Occipital lobe (tissue), 3 donors: ENCODE measurements at places on chromosomes 7 and 10.

- no peak for DNase-seq
These were observed 2.2 kb upstream of the INSIG1 start for GRCh38 chr7:155295511-155295910.

- DNase-seq: no peak
These were observed 111.3 kb downstream of the CABCOCO1 start for GRCh38 chr10:61774031-61774430.

DNA sequence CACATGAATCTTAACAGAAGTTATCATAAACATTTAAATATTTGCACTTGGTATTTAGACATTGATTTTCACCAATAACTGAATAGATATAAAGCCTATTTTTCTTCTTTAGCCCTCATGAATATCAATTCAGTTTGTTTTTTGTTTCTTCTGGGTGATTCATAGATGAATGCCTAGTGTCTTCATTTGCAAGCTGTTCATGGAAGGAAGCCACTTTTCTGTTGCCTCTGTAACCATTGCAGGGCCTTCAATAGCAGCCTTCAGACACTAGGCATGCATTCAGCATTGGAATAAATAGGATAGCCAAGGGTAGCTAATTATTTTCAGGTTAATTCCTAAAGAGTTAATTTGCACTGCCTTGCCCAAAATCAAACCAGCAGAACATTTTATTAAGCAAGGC, 375.3 kb downstream of the DPP6 start:
- peak; percentile 25 for DNase-seq

DNA sequence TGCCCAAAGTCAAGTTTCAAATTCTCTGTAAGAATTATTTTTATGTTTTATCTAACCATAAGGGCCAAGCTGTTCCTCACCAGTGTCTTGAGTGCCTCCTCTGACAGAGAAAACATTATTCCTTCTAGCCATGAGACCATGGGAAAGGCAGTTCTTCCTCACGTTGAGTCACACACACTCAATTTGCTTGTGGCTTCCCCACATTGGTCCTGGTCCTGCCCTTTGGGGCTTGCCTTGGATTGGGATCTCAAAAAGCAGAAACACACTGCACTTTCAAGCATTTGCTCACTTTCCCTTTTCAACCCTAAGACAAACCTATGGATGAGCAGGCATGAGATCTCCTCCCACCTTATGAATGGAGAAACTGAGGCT, 248.3 kb upstream of the IGFBP3 start:
- DNase-seq: no peak

DNA sequence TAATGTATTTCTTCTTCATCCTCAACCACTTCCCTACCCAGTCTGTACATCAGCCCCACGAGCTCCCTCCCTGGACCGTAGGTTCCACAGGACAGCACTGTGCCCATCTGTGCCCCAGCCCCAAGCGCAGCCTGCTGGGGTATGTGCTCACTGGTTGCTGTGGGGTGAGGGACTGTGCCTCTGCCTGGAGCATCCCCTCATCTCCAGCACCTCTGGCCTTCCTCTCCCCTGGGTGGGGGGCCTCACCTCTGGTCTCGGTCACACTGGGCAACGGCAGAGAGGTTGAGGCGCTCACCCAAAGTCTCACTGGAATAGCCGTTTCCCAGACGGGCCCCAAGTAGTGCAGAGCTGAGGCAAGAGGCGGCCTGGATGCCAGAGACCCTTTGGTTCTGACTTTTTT, 1.5 kb upstream of the PRKAR1B start:
- DNase-seq: no peak

- DNase-seq: no peak
These were observed 73.8 kb upstream of the BMPER start for GRCh38 chr7:33831389-33832141.

GRCh38 chr7:97012365-97013133, 7.2 kb downstream of the DLX6 start:
- DNase-seq: no peak

DNA sequence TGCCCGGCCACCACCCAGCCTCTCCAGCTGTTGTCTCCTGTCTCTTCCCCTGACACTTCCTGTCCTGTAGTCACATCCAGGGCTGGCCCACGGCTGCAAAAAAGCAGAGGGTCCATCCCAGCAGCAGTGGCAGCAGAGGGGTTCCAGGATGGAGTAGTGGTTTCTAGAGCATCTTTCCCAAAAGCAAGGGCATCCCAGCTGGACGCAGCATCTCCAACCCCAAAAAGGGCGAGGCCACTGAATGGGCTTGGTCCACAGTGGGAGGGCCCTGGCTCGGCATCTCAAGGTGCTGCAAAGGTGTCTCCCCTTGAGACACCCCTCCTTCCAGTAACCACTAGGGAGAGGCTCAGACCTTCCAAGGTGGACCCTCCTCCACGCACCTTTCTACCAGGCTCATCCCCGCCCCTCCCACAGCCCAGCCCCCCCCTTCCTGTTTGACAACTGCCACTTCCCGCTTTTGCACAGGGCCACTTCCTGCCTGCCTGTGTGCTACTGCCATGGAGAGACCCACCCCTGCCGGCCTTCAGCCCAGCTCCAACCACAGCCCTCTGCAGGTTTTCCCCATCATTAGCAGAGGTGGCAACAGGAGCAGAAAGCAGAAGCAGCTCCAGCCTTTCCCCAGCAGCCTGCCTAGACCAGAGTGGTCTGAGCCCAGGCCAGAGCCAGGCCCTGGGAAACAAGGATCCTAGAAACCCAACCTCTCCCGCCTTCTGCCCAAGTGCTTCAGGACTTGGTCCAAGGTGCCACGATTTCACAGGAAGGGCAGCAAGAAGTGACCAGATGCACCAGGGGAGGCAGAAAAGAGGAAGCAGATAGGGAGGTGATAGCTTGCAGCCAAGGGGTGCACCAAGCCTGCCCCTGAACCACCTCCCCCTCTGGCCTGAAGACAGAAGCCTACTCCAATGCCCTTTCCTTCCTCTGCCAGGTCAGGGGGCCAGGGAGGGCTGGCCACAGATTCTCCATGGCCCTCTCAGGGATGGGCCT, 8.6 kb downstream of the CAMK2G start:
- DNase-seq: no peak

GRCh38 chr10:23656735-23657134, 217.9 kb downstream of the OTUD1 start:
- DNase-seq: no peak

DNA sequence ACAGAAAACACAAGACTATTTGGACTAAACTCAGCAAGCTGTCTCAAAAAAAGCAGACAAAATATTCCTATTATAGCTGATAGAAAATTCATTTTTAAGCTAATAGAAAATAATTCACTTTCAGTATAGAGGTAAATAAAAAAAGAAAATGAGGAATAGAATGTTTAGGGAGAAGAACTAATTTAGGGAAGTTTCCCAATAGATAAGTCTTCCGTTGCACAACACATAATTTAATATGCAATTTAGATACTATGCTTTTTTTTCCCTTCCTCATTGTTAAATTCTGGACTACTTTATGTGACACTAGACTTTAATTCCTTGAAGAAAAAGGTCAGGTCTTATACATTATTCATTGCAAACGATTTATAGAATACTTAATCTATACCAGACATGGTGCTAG, 10.3 kb downstream of the PNPLA8 start:
- DNase-seq: no peak
